Activated T-cell treated with anti-CD3 and anti-CD28 coated beads for 1 hour (primary cell): ENCODE measurements at places on chromosomes 1 and 21.

GRCh38 chr1:205598841-205599668, 32.8 kb downstream of the ELK4 start:
- DNase-seq, result no peak

DNA sequence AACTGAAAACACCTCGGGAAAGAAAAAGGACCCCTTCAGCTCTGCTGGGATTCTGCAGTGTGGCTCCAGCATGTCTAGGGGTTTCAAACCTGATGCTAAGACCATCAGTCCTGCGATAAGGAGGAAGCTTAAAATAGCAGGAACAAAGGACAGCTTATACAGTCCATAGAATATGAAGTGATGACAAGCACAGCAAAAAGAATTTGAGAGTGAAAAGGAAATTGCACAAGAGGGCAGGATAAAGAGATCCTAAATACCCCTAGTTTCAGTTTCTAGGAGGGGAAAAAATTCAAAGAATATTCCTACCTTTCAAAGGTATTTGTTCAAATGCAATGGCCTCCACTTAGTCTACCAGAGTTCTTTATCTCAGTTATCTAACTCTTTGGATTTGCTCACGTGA, 171.4 kb downstream of the TGFB2 start:
- no peak for DNase-seq

GRCh38 chr1:159771127-159771895, 9.5 kb upstream of the DUSP23 start:
- no peak for DNase-seq

- no peak for DNase-seq
Measured at GRCh38 chr1:193753038-193753756, 566.8 kb upstream of the B3GALT2 start.

- no peak for DNase-seq
Measured at GRCh38 chr1:161083748-161084596, 5.4 kb downstream of the NECTIN4 start.

GRCh38 chr1:41661428-41662060, 177.1 kb upstream of the EDN2 start:
- DNase-seq, result no peak

GRCh38 chr1:109438798-109439297, 12.6 kb upstream of the PSMA5 start:
- DNase-seq, result no peak

- DNase-seq, result no peak
Measured at GRCh38 chr21:15617964-15618363, 111.8 kb upstream of the USP25 start.

DNA sequence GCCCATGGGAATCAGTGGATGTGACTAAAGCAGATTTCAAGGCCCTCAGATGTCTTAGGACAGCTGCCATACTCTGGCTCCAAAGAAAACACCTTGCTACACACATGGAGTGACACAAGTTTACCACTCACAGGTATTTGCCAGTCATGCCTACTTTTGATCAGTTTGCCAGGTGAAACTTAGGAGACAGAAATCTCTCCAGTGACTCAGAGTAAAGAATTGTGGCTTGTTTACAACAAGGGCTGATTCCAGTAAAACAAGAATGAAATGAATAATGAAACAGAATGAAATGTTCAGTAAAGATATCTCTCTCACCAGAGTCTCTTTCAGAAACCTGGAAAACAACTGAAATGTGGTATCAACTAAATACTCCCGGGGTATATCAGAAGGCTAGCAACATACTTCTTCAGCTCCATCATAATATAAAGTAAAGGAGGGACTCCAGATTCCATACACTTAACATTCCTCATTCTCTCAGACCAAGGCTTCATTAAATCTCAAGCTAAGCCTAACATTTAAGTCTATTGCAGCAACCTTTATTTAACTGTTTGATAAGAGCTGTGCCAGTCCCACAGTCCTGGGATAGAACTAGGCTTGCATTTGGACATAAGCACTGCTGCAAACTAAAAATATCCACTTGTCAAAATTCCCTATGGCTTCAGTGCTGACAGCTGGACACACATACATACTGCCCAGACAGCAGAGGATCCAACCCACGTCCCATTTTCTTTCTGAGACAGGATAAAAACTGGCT, 143.3 kb downstream of the SIPA1L2 start:
- no peak for DNase-seq

- no peak for DNase-seq
Measured at GRCh38 chr21:45719177-45719802, 75.8 kb downstream of the PCBP3 start.

DNA sequence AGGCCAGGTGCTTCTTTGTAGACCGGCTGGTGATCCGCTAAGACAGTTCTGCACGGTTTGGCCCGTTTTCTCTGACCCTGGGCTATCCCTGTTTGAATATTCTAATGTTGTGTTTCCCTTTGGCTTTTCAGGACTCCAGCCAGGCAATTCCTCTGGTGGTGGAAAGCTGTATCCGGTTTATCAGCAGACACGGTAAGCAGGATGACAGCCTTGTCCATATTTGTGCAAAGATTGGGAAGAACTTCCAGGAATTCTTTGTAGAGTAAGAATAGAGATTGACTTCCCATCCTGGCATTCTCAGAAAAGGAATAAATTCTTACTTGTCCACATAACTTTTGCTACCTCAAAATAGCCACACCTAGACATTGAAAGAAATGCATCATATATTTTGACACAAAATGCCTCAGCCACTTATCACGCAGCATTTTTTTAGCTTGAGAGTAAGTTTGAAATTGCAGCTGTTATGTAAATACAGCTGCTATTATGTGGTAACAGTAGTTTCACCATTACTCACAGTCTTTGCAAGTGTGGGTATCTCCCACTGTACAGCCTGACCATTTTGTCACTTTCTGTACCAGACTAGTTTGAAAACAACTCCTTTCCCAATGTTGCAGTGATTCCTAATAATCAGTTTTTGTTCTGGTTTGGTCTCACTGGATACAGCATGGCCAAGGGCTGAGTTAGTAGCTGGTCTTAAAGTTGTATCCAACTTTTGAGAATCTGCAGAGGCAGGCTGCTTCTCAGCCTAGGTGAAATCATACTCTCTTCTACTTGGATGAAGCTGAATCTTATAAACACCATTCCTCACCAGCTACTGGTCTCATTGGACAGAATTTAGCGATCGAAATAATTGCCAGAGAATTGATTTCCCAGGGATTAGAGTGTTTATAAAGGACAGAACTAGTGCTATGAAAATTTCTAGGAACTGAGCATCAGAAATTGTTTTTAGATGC, 40.0 kb upstream of the IKBKE start:
- no peak for DNase-seq

DNA sequence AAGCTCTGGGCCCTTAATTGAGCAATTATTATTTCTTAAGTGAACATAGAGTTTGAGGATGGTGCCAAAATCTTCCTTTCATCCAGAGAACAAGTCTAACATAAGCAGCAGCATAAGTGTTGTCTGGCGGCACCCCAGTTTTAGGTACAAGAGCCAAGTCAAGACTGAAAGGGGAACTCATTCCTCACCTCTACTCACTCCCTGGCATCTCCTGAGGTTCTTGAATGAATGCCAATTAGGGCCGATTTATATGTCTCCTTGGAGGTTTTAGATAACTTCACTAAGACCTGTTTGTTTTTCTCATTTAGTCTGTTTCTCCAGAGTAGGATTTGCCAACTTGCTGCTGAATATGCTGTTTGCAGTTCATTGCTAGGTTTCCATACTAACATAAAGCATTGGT, 42.6 kb upstream of the ADGRL2 start:
- DNase-seq, result no peak
